ENCODE measurements at places on chromosomes 2 and 18.

DNA sequence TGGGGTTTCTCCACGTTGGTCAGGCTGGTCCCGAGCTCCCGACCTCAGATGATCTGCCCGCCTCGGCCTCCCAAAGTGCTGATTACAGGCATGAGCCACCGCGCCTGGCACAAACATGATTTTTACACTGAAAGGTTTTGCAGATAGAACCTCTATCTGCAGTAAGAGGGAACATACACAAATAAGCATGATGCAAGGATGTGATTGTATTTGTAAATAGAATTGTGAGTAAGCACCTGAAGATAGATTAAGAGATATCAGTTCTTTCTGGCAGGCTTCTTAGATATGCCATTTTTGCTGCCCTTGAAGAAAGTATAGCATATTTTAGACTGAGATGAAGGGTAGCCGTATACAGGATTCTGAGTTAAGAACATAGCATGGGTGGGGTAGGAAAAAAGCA is 3.6 kb downstream of the COMMD1 start:
- no peak for DNase-seq

DNA sequence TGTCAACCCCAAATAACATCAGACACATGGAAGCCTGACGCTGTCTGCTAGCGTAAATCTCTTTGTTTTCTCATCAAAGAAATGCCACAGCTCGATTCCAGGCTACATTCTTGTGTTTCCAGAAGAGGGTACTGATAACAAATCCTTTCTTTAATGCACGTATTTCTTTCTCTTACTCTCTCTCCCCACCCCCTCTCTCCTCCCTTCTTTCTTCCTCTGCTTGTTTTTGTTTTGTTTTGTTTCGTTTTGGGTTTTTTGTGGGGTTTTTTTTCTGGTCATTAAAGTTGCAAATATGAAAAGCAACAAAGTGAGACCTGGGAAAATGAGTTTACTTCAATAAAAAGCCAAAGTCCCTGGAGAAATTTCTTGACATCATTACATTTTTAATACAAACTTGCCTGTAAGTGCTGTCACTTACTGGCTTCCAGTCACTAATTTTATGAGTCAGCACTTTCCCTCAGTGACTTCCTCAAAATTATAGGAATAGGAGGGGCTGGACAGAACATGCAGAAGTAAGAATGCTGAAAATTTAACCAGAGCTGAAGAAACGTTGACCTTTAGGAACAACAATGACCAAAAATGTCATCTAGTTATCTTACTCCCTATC is 106.7 kb upstream of the NABP1 start:
- DNase-seq: no peak

- DNase-seq: no peak
These were observed 34.0 kb downstream of the SLC4A10 start for GRCh38 chr2:161658259-161658658.

DNA sequence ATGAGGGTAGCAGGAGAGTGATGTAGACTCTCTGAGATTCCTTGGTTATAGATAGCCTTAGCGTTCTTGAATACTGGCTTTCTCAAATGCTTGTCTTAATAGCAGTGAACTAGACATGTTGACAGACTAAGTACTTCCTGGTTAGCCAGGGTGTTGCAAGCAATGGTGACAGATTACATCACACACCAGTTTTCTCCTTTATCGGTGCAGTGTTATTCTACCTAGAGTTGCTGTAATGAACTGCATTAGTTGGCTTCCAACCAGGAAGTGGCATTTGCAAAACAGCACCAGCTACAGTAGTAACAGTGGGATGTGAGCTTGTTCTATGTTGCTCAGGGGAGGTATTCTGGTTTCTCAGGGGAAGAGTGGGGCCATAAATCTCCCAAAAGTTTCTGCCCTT is 582.2 kb upstream of the DDX18 start:
- DNase-seq: no peak

GRCh38 chr2:189879716-189880081 is 95.4 kb downstream of the PMS1 start:
- no peak for DNase-seq

- no peak for DNase-seq
These were observed 173.0 kb downstream of the CTIF start for GRCh38 chr18:48711651-48712486.

DNA sequence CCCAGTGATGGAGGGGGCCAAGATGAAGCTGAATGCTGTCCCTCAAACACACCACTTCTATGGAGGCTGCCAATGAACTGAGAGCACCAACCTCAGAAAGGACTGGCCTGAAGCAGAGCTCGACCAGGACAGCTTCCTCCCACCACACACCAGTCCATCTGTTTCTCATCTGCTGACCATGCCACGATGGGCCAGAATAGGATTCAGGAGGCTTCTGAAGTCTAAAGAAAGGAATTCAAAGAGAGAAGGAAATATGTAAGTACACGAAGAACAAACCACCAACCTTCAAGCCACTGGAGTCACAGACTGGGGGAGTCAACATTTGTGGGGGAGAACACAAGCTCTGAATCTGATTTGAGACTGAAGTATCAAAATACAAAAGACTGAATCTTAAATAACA is 157.6 kb upstream of the CCDC68 start:
- no peak for DNase-seq

DNA sequence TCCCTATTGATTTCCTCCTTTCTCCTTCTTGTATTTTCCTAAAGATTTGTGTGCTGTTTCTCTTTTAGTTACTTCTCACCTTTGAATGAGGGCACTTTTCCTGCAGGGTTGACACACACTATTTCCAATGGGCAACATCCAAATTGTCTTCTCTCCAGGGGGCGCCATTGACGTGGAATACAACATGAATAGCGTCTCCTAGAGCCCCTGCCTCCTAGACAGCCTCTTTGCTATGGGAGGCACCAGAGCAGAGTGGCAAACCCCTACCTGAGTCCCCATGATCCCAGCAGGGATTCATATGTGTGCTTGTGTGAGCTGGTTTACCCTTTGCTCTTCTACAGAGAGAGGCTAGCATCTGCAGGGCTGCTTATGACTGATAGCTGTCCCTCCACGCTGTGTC is 61.3 kb upstream of the ITSN2 start:
- DNase-seq: peak; percentile 18

- no peak for DNase-seq
These were observed 256.5 kb downstream of the MYCN start for GRCh38 chr2:16196687-16197503.

DNA sequence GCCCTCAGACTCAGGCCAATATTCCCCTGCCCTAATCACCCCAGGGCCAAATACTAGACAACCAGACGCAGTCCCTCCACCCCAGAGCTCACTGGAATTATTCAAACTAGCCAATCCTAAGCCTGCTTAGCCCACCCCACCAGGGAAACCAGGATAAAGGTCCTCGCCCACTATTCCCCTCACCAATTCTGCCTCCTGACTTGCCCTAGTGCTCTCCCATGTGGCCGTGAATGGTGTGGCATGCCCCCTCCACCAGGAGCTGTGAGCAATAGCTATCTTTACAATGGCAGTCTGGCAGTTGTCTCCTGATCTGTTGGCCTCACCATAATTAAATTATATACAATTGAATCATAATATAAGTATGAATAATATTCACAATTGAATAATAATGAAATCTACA is 42.3 kb downstream of the FAM124B start:
- no peak for DNase-seq

DNA sequence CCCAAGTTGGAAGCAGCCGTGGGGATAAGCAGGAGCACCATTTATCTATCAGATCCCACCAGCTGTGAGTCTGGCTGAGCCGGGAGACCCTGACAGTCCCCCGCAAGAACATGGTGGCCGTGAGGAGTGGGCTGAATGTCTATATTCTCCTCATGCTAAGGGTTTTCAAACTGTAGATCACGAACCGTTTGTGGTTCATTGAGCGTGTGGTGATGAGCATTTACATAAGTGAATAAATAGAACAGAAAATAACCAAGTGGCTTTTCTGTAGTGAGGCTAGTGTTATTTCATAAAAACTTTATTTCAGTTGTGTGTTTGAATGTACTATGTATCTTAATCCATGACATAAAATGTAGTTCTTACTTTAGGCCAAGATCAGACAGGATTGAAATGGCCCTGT is 190.2 kb upstream of the APCDD1 start:
- DNase-seq: no peak

GRCh38 chr2:224142397-224143312 is 103.6 kb upstream of the SERPINE2 start:
- no peak for DNase-seq

- DNase-seq: no peak
These were observed 50.5 kb downstream of the USP37 start for GRCh38 chr2:218517434-218518206.

DNA sequence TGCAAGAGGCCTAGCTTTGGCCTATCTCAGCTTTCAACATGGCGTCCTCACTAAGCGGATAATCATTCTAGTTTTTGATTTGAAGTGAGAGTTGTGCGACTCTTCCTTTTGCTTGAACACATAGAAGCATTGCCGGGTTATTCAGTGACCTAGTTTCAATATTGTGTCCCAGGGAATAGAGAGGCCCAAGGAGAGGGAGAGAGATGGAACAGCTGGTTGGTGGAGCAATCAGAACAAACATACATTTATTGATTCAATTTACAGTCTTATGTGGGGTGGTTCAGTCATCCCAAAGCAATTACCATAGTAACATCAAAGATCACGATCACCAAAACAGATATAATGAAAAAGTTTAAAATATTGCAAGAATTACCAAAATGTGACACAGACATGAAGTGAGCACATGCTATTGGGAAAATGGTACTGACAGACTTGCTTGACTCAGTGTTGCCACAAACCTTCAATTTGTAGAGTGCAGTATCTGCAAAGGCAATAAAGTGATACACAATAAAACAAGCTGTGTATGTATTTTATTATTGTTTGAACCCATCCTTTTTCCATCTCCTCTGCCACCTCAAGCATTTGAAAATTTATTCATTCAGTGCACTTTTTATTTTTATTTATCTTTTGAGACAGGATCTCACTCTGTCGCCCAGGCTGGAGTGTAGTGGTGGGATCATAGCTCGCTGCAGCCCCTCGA is 30.2 kb downstream of the COPS7B start:
- DNase-seq: no peak

DNA sequence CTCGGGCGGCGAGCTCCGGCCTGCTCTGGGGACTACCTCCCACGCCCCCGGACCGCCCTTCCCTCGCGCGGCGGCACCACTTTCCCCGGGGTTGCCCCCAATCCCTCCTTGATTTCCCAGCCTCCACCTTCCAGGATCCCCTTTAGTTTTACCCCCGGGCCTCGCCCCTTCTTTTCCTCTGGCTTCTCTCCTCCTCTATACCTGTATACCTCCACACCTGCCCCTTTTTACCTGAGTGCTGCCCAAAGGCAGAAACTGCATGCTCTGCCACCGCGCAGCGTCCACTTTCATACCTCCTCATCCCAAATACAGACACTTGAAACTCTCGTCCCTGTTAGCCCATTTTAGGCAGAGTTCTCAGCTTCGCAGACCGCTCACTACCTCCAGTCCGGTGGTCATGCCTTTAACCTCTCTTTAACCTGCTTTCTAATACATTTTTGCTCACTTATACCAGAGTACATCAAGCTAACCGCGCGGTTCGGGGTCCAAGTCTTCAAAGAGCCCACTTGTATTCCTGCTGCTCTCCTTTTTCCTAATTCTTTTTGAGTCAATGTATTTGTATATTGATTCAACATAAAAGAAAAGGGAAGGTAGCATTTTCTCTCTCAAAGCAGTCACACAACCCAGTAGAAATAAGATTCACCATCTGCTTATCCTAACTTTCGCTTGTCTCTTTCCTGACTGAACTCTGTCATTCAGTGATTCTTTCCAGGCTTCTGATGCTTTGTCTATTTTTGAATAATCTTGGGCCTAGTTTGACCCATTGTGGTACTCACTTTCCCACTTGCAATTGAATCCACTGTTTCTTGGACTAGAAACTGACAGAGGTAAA is 901 bp downstream of the SPOPL start:
- no peak for DNase-seq

- no peak for DNase-seq
These were observed 1.2 kb downstream of the CABLES1 start for GRCh38 chr18:23136326-23137096.

DNA sequence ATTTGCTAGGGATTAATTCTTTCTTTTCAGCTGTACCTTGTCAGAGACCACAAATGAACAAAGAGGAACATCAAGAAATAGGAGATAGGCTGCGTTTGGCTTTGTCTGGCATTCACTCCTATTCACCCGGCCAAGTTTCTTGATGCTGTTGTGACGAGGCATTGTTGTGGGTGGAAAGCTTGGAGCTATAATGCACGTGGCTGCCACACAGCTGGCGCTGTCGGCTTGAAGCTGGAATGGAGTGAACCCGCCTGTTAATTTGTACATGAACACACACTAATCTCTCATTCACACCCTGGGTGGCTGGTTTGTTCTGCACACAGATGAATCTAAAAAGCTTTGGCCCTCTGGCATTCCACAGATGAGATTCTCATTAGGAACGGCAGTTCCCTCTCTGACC is 274.9 kb upstream of the GYPC start:
- no peak for DNase-seq

GRCh38 chr18:74861154-74861553 is 263.5 kb downstream of the ZNF407 start:
- no peak for DNase-seq

- no peak for DNase-seq
These were observed 690.0 kb downstream of the SATB2 start for GRCh38 chr2:198767694-198768093.

DNA sequence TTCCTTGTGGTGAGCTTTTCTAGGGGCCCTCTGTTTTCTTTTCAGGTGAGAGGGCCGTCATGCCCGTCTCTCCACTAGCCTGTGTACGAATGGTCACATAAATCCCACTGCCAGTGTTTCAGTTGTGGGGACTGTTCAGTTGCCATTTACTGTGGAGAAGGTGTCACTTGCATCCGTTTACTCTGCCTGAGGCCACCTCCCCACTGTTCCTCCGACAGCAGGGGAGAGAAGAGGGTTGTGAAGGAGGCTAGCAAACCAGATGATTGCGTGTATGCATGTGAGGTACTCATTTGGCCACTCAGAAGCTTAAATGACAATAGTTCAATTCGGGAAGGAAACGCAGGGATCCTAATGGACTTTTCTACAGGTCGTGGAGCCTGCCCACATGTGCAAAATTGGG is 3.3 kb downstream of the MTCL1 start:
- DNase-seq: no peak

DNA sequence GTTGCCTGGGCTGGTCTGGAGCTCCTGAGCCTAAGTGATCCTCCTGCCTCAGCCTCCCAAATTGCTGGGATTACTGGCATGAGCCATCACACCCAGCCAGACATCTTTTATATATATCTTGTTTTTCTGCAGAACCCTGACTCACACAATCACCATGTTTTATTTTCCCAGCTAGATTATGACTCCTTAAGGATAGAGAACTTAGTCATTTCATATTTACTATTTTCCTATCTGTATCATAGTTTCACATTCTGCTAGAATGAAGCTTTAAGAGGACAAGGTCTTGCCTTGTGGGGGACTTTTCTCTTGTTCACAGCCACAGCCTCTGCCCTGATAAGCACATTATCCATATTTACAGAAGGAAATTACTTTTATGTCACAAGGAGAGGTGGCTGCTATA is 73.9 kb downstream of the LBH start:
- no peak for DNase-seq

GRCh38 chr2:51013079-51013932 is 18.6 kb downstream of the NRXN1 start:
- DNase-seq: no peak
